CD4-positive, alpha-beta memory T cell (primary cell): ENCODE measurements at places on chromosomes 12 and 14.

- no peak for DNase-seq
Measured at GRCh38 chr12:9096563-9097176, 19.0 kb downstream of the A2M start.

DNA sequence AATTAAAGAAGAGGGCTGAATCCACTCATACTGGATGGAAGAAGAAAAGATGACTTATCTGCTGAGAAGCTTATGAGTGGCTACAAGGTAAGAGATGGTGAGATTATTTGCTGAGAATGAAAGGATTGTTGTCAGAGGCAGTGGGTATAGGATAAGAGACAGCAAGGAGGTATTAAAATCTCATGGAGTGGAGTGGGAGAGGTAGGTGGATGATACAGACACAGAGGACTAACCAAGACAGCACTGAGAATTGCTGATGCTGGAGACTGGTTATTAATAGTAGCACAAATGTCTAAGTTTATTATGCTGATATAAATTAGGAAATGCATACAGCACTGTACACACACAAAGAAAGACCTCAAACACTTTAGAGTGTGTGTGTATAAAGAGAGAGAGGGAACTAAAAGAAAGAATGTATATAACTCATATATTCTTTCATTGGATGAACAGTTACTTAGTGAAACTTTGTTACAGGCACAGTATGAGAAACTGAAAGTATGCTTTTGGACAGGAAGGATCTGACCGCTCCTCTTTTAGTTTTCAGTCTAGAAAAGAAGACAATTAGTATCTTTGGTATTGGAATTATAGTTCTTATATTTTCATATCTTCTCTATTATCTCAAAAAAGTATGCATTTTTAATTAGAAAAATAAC lies 543.1 kb downstream of the LRFN5 start:
- DNase-seq, result no peak

DNA sequence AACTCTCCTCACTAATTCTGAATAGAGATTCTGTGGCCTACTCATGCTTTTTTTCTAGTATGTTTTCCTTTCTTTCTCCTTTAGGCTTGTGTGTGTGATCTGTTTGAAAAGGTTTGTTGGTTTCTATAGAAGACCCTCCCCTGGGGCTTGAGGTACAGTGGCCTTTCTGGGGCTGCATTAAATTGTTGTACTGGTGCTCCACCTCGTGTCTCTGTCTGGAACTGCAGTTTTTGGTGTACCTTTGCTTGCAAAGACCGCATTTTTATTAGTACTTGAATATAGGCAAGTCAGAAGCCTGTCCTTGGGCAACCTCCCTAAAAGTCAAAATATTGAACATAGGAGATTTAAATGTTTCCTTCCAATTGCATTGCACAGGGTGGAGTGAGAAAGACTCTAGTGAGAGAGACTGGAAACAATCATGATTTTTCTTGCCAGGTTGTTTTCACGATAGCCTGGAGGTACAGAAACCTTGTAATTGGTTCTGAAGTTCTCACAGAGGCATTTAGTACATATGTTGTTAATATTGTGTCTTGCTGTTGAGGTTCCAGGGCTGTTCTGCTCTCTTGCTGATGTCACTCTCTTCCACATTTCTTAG lies 39.0 kb downstream of the SLCO1B1 start:
- peak; percentile 14 for DNase-seq

- no peak for DNase-seq
Measured at GRCh38 chr12:47271800-47272239, 192.1 kb upstream of the AMIGO2 start.

- no peak for DNase-seq
Measured at GRCh38 chr14:81890020-81890419, 356.4 kb upstream of the SEL1L start.
